Cortex of kidney (tissue), 1 donor: ENCODE measurements at places on chromosomes 5 and 9.

- DNase-seq, result no peak
Measured at GRCh38 chr5:73644385-73644963, 18.5 kb downstream of the ARHGEF28 start.

DNA sequence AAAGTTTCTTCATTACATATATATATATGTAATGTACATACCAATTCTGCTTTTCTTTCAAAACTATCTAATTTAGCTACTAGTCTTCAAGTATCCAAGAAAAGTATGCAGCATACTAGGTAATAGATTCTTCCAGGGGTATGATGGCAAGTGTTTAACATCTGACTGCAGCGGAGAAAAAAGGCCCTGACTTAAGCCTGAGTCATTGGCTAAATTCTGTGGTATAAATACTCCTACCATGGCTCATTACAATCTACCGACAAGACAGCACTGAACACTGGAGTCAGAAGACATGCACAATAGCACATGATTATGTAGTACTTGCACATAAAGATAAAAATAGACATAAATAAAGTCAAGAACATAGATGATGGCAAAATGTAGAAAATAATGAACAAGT is 439.9 kb downstream of the BRINP1 start:
- no peak for DNase-seq

DNA sequence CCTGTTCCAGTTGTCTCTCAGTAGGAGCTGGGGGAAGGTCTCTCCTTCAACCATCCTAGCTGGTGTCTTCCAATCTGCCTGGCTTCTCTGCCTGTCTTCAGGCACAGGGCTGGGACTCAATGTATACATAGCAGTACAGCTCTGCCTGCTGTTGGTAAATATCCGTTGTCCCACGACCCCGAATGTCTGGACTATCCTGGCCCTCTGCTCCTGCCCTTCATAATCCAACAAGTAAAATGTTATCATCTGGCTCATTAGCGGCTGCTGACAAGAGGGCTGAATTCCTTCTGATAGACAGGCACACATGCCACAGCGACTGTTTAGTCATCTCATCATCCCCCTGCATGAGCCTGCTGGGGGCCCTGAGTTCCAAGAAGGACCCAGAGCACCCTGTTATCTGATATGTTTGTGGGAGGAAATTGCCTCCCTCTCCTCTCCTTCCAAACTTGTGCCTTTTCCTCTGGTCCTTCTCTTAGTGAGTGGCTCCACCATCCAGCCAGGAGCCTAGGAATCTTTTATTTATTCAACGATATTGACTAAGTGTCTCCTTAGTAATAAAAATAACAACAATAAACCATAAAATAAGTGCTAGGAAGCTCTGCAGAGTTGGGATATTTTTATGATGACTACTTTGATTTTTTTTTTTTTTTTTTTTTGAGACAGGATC is 29.5 kb upstream of the TGFBR1 start:
- DNase-seq, result no peak

GRCh38 chr9:72363236-72363635 is 1.8 kb downstream of the ZFAND5 start:
- DNase-seq, result no peak

GRCh38 chr9:136191099-136191959 is 13.6 kb downstream of the LHX3 start:
- DNase-seq, result no peak
